Thoracic aorta endothelial cell (primary cell): ENCODE measurements at places on chromosomes 7 and 10. TPM values are rescaled to one million over a fixed set of nuclear protein-coding genes. Genes with fewer than 3 reads are reported as not detected.

The COL28A1 gene
- not detected in 2 replicates for total RNA-seq

The CPA1 gene
- not detected in 2 replicates for total RNA-seq

The KCNMA1 gene
- total RNA-seq = 1.1 and 1.5 TPM in 2 replicates

The LIPF gene
- total RNA-seq = not detected in 2 replicates

The KIAA1217 gene
- total RNA-seq = 4.5 and 5.0 TPM in 2 replicates

The LIPN gene
- not detected in 2 replicates for total RNA-seq

The CTAGE4 gene
- 0.22 and 1.1 TPM in 2 replicates for total RNA-seq

The AGAP3 gene
- total RNA-seq = 97.4 and 112 TPM in 2 replicates

The CYP2C8 gene
- total RNA-seq = 0.40 TPM in 1 of 2 replicates, not detected in the other

The ZNF37A gene
- 15.6 and 19.1 TPM in 2 replicates for total RNA-seq

The ASB4 gene
- under 0.01 TPM in 1 of 2 replicates, not detected in the other for total RNA-seq

The ZCCHC24 gene
- total RNA-seq = 5.9 and 8.3 TPM in 2 replicates

The PTPRZ1 gene
- total RNA-seq = under 0.01 TPM in 1 of 2 replicates, not detected in the other
